ENCODE measurements at places on chromosomes 6 and 20.

DNA sequence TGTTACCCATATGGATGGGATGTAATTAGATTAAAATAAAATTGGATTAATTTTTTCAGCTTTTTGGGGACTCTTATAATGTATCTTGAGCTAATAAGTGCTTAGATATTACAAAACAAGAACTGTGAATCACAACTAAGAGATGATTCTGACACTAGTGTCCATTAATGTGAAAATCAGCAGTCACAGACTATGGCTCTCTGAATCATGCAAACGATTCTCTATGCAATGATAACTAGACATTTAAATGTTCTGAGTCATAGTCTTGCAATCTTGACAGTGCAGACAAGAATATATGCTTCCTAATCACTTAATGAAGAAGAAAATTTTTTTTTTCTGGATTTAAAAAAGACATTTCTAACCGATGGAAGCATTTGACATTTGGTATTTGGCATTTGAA, 82.2 kb upstream of the OPRM1 start:
- no peak for DNase-seq

- DNase-seq: no peak
These were observed 225.5 kb downstream of the BMP2 start for GRCh38 chr20:6993011-6993410.

DNA sequence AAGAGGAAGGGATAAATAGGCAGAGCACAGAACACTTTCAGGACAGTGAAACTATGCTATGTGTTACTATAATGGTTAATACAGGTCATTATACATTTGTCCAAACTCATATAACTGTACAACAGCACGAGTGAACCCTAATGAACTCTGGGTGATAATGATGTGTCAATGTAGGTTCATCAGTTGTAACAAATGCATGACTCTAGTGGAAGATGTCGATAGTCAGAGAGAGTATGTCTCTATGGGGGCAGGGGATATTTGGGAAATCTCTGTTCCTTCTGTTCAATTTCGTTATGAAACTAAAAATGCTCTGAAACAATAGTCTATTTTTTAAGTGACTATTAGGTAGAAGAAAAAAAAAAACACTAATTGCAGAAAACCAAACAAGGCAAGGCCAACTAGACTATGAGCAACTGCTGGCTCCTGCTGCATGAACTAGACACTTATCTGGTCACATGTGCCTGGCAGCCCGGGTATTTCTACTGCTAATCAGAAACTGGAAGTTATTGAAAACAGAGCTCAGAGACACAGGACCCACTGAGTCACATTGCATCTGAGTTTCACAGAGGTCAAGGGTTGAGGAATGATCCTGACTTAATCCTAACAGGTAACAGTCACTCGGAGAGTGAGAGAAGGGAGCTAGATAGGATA, 97.9 kb downstream of the ISM1 start:
- DNase-seq: no peak

GRCh38 chr6:131787766-131788712, 19.8 kb upstream of the ENPP1 start:
- no peak for DNase-seq

DNA sequence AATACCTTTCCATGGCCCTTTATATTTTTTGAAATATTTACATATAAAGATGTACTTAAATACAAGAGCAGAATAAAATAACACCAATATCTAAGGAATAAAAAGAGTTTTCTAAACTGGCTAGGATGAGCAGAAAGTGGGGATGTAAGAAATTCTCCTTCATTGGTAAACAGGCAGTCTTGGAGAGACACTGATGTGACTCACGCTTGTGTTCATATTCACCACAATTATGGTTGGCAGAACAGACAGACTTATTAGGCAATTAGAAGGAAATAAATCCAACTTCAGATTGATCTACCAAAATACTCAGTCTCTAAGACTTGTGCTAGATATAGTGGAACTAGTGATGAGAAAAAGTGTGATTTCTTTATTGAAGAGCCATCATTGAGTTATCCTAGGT, 463.7 kb downstream of the CDC5L start:
- no peak for DNase-seq

DNA sequence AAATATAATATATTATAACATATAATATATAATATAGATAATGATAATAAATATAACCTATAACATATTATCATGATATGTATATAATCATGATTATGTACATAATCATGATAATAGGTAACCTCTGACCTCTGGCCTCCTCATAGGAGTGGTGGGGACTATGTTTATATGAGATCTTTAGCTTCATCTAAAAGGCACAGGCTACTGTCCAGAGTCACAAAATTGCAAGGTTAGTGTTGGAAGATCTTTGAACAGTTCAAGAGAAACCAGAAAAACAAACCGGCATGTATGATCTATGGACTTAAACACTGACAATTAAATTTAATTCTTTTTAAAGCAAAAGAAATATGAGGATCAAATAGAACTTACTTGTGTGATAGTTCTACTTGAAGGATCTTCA, 55.7 kb upstream of the TINAG start:
- DNase-seq: no peak

DNA sequence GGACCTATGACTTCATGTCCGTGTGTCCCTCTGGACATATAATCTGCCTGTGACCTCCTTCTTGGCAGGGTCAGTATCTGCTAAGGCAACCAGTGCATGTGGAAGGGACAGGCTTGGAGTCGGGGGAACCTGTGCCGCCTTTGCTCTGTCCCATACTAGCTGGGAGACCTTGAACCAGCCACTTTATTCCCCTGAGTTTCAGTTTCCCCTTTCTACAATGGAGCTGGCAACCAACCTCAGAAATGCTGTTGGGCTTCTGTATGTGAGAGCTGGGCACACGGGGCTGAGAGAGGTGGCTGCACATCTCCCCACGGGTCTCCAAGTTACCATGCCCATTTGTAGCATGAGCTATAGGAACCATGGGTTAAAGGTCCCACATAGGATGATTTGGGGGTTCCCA, 53.8 kb downstream of the CD40 start:
- no peak for DNase-seq
